ENCODE measurements at places on chromosomes 2 and 18.

GRCh38 chr2:133777574-133777960 is 209.3 kb upstream of the NCKAP5 start:
- no peak for DNase-seq

- DNase-seq: no peak
These were observed 1202.5 kb downstream of the DSC3 start for GRCh38 chr18:29840089-29840488.

GRCh38 chr2:126971481-126972278 is 73.0 kb downstream of the TEX51 start:
- DNase-seq: peak; percentile 57

DNA sequence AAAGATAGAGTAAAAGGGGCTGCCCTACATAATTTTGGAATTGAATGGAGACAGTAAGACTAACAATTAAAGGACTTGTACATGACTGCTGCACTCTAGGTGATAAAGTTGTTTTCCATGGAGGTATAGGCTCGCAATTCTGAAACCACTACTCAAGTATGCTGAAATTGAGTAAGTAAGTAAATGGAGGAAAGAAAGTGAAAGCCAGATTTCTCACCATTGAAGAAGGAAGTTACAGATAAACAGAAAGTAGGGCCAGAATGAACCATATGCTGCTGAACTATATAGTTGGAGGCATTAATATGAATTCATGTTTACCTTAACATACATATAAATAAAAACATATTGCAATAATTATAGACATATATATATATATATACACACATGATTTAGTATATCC is 225.7 kb upstream of the ST6GAL2 start:
- no peak for DNase-seq

- DNase-seq: no peak
These were observed 74.6 kb upstream of the LRATD1 start for GRCh38 chr2:14557916-14558315.
